Activated CD4-positive, alpha-beta T cell treated with anti-CD3 and anti-CD28 coated beads, Interleukin-2, amount 10 ng/mL, durations not matched to agents 7 days and 5 days (primary cell): ENCODE measurements at places on chromosomes 16 and 17.

DNA sequence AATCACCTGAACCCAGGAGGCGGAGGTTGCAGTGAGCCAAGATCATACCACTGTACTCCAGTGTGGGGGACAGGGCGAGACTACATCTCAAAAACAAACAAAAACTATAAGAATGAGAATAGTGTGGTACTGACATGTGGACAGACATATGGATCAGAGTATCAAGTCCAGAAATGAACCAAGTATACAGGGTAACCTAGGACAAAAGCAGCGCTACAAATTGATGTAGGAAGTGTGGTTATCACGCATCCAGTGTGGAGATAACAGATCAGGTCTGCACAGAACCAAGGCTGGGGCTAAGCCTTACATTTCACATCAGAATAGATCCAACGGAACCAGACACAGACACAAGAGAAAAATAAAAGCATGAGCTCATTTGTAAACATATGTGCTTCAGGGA lies 23.0 kb upstream of the C16orf95 start:
- no peak for DNase-seq

- peak; percentile 65 for DNase-seq
Measured at GRCh38 chr17:50872710-50873424, 6.7 kb upstream of the TOB1 start.

GRCh38 chr16:28503470-28504259 lies 3.0 kb downstream of the IL27 start:
- DNase-seq, result no peak

GRCh38 chr17:31388351-31388750 lies 3.1 kb upstream of the RAB11FIP4 start:
- no peak for DNase-seq

- DNase-seq, result no peak
Measured at GRCh38 chr17:60471451-60471850, 49.2 kb downstream of the CHCT1 start.

DNA sequence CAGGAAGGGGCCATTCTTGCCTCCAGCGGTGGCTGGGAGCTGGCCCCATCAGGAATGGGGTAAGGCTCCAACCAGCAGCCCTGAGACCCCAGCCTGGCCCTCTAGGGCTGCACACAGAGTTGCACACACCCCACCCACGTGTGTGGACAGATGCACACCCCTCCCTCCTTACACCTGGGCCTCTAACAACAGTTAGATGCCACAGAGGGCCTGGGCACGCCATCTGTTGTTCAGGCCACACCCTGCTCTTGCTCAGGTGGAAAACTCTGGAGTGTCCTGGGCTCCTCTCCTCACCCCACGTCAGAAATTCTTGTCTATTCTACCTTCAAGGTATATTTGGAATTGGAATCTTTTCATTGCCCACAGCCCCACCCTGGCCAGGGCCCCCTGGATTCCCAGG lies 13.3 kb upstream of the RAI1 start:
- DNase-seq, result no peak
